Skin of body (tissue), 3 donors: ENCODE measurements at places on chromosomes 16 and 17.

DNA sequence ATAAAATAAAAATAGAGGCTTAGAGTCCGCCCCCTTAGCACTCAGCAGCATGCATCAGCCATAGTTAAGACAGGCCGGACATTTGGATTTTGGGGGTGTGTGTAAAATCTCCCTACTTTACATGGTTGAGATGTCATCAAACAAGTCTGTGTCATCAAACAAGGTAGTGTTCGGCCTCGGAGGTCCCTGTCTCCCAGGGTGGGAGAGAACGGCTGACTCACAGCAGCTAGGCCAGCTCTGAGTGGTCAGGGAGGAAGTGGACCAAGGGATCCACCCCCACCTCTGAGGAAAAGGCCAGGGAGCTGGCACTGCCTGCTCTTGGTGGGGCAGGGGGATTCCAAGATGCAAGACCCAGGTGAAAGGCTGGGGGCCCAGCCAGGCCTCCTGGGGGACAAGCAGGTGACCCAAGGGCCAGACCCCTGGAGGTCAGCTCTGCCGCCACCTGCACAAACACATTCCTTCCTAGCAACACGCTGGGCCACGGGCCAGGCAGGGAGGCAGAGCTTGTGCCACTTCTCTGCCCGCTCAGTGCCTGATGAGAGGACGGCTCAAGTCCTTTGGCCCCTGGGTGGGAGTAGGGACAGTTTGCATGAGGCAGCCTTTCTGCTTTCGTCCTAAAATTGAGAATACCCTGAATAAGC, 28.5 kb downstream of the KIFC3 start:
- no peak for DNase-seq

DNA sequence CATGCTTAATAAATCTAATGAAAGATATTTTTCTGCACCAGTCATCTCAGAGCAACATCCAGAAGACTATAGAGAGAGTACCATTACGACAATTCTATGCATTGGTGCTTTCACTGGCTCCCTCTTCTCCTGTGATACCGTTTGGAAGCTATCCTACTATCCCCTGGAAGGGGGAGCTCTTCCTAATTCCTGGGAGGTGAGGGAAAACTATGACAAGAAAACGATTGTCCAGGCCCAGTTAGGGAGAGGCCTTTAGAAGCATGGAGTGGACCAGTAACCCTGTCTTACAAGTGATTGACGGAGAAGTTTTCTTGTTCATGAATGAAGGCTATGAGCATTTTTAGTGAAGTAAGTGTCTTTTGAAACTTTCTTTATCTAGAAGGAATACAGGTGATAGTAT, 150.2 kb downstream of the TANC2 start:
- DNase-seq: no peak

GRCh38 chr17:82658331-82658730, 10.1 kb upstream of the WDR45B start:
- DNase-seq: no peak

DNA sequence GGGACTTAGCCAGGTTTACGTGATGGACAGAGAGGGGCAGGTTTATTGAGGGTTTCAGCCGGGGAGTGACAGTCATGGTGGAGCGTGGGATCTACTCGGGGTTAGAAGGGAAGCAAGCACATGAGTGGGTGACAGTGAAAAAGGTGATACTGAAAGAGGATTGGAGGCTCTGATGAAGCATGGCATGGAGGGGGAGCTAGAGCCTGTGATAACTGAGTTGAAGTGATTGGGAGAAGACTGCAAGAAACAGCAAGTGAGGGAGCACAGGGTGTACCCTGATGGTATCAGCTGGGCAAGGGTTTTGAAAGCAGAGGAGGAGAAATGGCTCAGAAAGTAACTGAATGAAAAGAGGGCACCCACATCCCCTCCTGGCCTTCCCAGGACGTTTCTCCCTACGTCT, 6.7 kb upstream of the KSR1 start:
- no peak for DNase-seq

GRCh38 chr17:74431568-74432423, at the start of gene GPRC5C:
Gene GPRC5C, plus strand, starts transcription at chr17:74432088. Its CDS starts 7,689 bp downstream, at chr17:74439777.
- DNase-seq: no peak

GRCh38 chr16:73025151-73025855, 22.6 kb downstream of the ZFHX3 start:
- peak; percentile 20 for DNase-seq
